CD4-positive, CD25-positive, alpha-beta regulatory T cell (primary cell): ENCODE measurements at places on chromosomes 16 and 17. TPM values are rescaled to one million over a fixed set of nuclear protein-coding genes. Genes with fewer than 3 reads are reported as not detected.

The C1QTNF8 gene
- polyA plus RNA-seq, result not detected

The RND2 gene
- polyA plus RNA-seq, result not detected

DNA sequence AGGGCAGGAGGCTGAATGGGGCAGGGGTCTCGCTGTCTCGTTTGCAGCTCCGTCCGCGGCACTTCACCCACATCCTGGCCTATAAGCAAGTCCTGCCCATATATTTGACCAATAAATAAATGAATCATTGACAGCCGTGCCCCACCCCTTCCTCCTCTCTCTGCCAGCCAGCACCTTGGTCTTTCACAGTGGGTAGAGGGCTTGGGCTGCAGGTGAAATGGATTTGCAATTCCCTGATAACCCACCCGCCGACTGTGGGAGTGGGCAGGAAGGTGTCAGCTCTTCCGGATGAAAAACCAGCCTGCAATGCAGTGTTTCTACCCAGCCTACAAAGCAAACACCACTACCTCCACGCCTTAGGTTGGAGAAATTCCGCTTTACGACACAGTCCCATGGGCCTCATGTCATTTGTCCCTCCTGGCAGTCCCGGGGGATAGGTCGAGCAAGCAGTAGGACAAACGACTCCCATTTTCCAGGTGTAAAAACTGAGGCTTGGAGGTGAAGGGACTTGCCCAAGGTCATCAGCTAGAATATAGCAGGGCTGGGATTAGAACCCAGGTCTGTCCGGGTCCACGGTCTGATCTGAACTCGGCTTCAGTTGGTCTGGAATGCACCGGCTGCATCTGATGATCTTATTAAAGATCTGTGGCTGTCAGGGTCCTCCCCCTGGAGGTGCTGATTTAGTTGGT is 79.0 kb downstream of the ABCC1 start:
- no peak for DNase-seq

GRCh38 chr17:75566834-75567233 is 20.8 kb upstream of the MYO15B start:
- DNase-seq, result no peak

The HOXB5 gene
- not detected for polyA plus RNA-seq

The IRX6 gene
- polyA plus RNA-seq, result not detected

The TEPSIN gene
- polyA plus RNA-seq, result 2.1 TPM

DNA sequence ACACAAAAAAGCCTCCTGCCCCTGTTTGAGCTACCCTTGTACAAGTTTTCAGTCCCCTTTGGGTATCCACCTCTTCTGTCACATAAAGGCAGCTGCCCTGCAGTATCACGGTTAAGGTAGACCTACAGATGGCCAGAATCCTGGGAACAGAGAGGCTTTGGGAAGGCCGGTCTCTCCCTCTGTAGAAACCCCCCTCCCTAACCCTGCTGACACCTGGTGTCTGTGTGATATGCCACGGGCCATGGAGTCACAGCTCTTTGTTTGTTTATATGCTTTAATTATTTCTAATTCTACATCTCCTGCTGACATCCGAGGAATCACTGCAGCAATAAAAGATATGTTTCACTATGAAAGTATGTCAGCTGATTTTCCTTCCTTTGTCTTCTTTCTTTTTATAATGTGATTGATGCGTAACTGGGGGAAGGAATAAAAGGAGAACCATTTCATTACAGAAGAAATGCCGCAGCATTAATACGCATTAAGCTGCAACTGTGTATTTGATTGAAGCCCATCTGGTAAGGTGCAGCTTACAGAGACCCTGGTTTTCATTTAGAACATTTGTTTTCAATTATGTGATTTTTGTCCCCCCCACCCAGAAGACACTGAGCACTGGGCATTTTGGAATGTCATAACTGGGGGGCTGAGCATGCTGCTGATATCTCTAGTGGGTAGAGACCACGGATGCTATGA is 142.1 kb downstream of the SLC39A11 start:
- DNase-seq, result no peak

The PMP22 gene
- not detected for polyA plus RNA-seq
